Gastroesophageal sphincter (tissue), 4 donors: ENCODE measurements at places on chromosomes 3 and 15.

- no peaks in the 10 kb centered on the region for H3K27me3 ChIP-seq
- H3K4me3 ChIP-seq: no peak overlapping the region
- no peak for ATAC-seq
- peak overlapping the region; percentile 21 for H3K27ac ChIP-seq
- peaks cover 100% of the 10 kb centered on the region for H3K4me1 ChIP-seq
- H3K36me3 ChIP-seq: no peaks in the 10 kb centered on the region
Observed at GRCh38 chr3:159848348-159849118, 140.1 kb upstream of the IL12A start.

GRCh38 chr15:70030851-70031250 lies 66.9 kb downstream of the TLE3 start:
- H3K27me3 ChIP-seq: peaks cover 28% of the 10 kb centered on the region
- H3K4me3 ChIP-seq: no peak overlapping the region

DNA sequence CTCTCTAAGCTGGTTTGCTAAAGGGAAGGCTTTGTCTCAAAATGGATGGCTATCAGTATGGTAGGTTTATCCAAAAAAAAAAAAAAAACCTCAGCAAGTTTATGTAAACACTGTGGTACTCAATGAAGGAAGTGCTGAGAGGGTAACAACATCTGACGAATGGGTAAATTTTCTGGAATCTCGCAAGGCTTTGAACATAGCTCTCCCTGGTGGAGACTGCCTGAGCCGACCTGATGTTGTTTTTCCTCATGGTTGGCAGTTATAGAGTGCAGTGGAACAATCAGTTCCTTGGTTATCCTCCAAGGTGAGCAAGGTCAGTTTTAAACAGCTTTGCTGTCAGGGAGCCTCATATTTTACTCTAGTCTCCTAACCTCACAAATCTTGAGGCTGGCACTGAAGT lies 94.6 kb downstream of the ZPLD1 start:
- no peak overlapping the region for H3K27ac ChIP-seq
- no peaks in the 10 kb centered on the region for H3K27me3 ChIP-seq
- H3K36me3 ChIP-seq: no peaks in the 10 kb centered on the region
- H3K4me1 ChIP-seq: no peaks in the 10 kb centered on the region

GRCh38 chr3:127452321-127452821 lies 138.2 kb downstream of the TPRA1 start:
- no peak for ATAC-seq
- H3K36me3 ChIP-seq: no peaks in the 10 kb centered on the region
- H3K4me3 ChIP-seq: no peak overlapping the region
- peaks cover 20% of the 10 kb centered on the region for H3K4me1 ChIP-seq
- no peak overlapping the region for H3K27ac ChIP-seq

- no peak overlapping the region for H3K4me3 ChIP-seq
- no peaks in the 10 kb centered on the region for H3K27me3 ChIP-seq
- no peaks in the 10 kb centered on the region for H3K36me3 ChIP-seq
Observed at GRCh38 chr3:146655333-146655996, 50.3 kb upstream of the PLSCR5 start.

DNA sequence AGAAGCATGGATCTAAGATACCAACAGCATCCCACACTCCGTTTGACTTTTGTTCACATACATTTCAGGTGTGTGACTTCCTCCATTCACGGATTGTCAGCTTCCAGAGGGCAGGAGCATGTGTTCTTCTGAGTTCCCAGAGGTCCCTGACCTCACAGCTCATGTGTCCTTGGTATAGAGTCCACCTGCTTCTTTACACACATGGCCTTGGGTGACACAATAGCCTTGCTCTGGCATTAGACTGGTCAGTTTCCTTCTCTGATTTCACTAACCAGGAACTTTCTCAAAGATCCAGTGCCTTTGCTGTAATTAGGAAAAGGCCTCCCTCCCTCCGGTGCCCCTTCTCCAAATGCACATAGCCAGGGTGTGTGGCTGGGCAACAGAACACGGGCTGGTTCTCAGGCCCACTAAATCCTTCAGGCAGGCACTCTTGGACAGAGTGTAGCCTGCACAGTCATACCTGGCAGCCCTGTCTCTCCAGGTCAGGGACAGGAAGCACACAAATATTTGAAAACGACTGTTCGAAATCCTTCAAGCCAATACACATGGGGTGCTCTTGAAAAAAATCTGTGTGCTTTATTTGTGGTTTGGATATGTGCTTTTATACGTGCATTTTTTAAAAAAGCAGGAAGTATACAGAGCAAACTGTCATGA lies 81.1 kb downstream of the TRIM42 start:
- H3K4me3 ChIP-seq: no peak overlapping the region
- H3K36me3 ChIP-seq: no peaks in the 10 kb centered on the region
- ATAC-seq: no peak
- H3K4me1 ChIP-seq: no peaks in the 10 kb centered on the region
- H3K27me3 ChIP-seq: peaks cover 10% of the 10 kb centered on the region
- no peak overlapping the region for H3K27ac ChIP-seq

DNA sequence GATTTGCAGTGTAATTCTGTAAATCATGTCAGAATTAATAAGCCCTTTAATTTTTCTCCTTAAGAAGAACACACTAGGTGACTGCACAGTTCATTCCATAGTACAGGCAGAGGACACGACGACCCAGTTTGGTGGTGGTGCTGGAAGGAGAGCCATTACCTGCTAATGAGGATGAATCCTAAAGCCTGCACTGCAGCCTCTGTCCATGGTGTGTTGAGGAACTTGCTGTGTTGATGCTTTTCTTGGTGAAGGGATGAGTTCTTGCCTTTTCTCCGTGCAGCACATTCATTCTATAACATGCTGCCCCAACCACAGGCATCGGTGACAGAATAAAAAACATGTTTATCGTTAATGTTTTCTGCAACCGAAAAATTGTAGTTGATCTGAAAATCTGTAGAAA lies 89.6 kb upstream of the VEPH1 start:
- H3K4me3 ChIP-seq: no peak overlapping the region
- no peaks in the 10 kb centered on the region for H3K36me3 ChIP-seq
- no peak overlapping the region for H3K27ac ChIP-seq

GRCh38 chr3:117252208-117252607 lies 542.6 kb downstream of the TUSC7 start:
- H3K4me3 ChIP-seq: no peak overlapping the region
- no peak for ATAC-seq
- H3K4me1 ChIP-seq: no peaks in the 10 kb centered on the region
- H3K27me3 ChIP-seq: no peaks in the 10 kb centered on the region
- H3K36me3 ChIP-seq: no peaks in the 10 kb centered on the region
- no peak overlapping the region for H3K27ac ChIP-seq

DNA sequence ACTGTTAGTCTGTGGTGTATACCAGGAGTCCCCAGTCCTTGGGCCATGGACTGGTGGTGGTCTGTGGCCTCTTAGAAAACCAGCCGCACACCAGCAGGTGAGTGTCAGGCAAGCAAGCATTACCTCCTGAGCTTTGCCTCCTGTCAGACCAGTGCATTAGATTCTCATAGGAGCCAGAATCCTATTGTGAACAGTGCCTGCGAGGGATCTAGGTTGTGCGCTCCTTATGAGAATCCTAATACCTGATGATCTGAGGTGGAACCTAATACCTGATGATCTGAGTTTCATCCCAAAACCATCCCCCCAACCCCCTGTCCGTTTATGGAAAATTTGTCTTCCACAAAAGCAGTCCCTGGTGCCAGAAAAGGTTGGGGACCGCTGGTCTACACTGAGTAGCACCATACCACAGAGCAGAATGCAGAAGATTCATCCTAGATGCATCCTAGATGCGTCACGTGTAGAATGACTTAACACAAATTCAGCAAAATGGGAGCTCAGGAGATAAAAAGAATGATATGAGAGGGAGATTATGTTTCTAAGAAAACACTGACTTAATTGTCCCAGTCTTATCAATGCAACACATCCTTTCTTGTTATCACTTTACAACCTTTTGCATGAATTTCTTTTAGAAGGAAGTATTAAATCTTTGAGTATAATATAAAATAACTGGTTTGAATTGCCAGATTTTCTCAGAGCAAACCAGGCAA lies 28.5 kb downstream of the SELENOT start:
- no peaks in the 10 kb centered on the region for H3K27me3 ChIP-seq
- peaks cover 53% of the 10 kb centered on the region for H3K36me3 ChIP-seq

- peaks cover 92% of the 10 kb centered on the region for H3K36me3 ChIP-seq
- no peak overlapping the region for H3K27ac ChIP-seq
- H3K27me3 ChIP-seq: no peaks in the 10 kb centered on the region
- H3K4me3 ChIP-seq: no peak overlapping the region
- no peak for ATAC-seq
- no peaks in the 10 kb centered on the region for H3K4me1 ChIP-seq
Observed at GRCh38 chr15:22895465-22896190, 57.2 kb downstream of the NIPA2 start.

DNA sequence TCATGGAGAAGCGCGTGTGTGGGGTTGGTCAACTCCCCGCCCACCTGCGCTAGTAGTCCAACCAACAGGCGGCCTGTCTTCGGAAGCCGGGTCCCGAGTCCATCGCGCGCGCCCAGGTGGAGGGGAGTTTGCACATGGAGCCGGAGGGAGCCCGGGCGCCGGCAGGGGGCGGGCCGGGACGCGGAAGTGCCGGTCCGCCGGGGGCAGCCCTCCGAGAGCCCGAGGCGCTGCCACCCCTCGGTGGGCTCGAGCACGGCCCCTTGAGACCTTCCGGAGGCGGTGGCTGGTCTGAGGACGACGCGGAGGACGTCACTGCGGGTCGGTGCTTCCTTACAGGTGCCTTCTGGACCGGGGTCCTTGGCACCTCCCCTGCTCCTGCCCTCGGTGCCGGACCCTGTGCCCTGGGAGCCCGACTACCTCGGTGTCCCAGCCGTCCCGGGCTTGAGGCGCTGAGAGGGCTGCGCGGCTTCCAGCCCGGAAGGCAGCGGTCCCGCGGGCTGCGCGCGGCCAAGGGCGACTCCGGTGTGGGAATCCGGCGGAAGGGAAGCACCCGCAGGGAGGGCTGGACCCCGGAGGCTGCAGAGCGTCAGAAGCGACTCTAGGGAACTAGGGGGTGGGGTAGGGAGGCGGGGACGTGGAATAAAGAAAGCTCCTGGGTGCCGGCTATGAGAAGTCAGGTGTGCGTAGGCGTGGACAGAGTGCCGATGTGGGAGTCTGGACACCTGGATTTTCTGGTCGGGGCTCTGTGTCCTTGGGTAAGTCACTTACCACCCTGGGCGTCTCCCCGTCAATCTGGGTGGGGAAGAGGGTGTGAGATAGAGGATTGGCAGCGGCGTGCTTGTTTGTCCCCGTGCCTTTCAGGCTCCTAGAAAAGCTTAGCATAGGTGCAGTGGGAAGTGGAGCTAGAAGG lies 212.3 kb downstream of the FGF12 start:
- no peaks in the 10 kb centered on the region for H3K36me3 ChIP-seq
- peaks cover 15% of the 10 kb centered on the region for H3K4me1 ChIP-seq
- peak; percentile 19 for ATAC-seq

GRCh38 chr3:81816473-81817250 lies 55.2 kb upstream of the GBE1 start:
- H3K27ac ChIP-seq: no peak overlapping the region
- no peaks in the 10 kb centered on the region for H3K36me3 ChIP-seq
- no peak for ATAC-seq
- no peaks in the 10 kb centered on the region for H3K4me1 ChIP-seq
- no peak overlapping the region for H3K4me3 ChIP-seq
- no peaks in the 10 kb centered on the region for H3K27me3 ChIP-seq

GRCh38 chr3:139455855-139456254 lies 20.5 kb downstream of the RBP2 start:
- H3K36me3 ChIP-seq: no peaks in the 10 kb centered on the region
- H3K4me1 ChIP-seq: no peaks in the 10 kb centered on the region
- no peaks in the 10 kb centered on the region for H3K27me3 ChIP-seq
- no peak for ATAC-seq

- no peak overlapping the region for H3K4me3 ChIP-seq
- no peaks in the 10 kb centered on the region for H3K4me1 ChIP-seq
- no peaks in the 10 kb centered on the region for H3K36me3 ChIP-seq
- no peak overlapping the region for H3K27ac ChIP-seq
- no peaks in the 10 kb centered on the region for H3K27me3 ChIP-seq
- no peak for ATAC-seq
Observed at GRCh38 chr3:111326144-111326995, 215.6 kb upstream of the CD96 start.
